Left ventricle myocardium superior (tissue), 1 donor: ENCODE measurements at places on chromosomes 4 and X.

DNA sequence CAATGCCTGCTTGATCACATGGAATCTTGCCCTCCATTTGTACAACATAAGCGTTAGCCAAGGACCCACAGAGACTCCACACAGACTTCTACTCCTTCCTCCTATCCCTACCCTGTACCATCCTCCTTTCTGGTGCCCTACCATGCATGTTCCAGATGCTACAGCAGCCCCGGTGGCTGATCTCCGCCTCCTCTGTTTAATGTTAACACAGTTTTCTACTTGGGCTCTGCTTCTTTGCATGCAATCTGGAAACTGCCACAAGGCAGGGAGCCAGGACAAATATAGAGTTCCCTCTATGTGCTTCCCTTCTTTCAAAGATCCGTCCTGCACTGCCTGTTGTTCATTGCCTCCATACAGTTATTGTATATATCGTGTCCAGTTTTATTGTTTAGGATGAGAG lies 368.6 kb upstream of the TENM3 start:
- no peak for DNase-seq

DNA sequence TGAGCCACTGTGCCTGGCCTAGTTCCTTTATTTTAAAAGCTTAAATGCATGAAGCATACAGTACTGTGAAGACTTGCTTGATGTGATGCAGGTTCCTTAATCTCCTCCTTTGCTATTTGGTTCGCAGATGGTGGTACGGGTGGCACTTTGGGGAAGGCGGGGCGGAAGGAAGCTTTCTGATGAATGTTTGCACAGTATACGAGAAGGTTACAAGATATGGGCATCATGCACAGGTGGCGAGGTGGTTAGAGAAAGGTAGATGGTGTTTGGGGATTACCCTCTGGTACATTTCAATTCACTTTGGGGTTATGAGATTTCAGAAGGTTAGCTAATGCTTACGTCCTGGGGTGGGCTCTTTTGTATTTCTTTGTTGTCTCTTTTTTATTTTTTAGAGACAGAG lies 17.2 kb downstream of the RHOH start:
- DNase-seq = no peak

- DNase-seq = no peak
Measured at GRCh38 chr4:24262616-24263015, 321.7 kb downstream of the DHX15 start.

DNA sequence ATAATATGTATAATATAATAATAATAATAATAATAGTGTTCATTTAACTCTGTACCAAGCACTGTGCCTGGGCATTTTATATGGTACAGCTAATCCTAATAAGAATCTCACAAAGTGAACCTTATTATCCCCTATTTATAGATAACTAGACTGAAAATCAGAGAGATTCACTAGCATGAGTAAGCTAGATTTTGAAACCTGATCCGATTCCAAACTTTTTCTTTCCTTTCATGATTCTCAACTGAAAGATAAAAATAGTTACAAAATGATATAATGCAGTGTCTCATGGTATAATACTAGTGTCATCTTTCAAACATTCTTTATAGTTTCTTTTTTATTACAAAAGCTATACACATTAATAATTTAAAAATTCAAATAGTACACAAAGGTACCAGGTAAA lies 55.9 kb upstream of the RNF128 start:
- no peak for DNase-seq

DNA sequence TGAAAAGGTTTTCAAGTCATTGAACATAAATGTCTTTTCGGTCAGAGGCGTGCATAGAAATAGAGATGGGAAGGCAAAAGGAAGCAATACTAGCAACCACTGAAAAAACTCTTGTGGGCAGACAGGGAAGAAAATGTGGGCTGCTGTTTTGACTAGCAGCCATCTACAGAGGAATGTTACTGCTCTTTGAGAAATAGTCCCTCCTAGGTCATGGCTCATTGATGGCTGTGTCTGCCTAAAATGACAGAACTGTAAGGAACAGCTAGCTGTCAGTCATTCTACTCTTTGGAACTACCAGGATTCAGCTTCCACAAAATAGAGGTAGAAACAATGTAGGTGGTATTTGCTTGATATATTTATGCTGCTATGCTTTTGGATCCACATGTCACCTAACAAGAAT lies 26.9 kb upstream of the TMPRSS11B start:
- no peak for DNase-seq

GRCh38 chrX:100745806-100746537 lies 14.1 kb upstream of the SYTL4 start:
- DNase-seq = no peak
